NAMALWA (cell line): ENCODE measurements at places on chromosomes 3 and 15.

DNA sequence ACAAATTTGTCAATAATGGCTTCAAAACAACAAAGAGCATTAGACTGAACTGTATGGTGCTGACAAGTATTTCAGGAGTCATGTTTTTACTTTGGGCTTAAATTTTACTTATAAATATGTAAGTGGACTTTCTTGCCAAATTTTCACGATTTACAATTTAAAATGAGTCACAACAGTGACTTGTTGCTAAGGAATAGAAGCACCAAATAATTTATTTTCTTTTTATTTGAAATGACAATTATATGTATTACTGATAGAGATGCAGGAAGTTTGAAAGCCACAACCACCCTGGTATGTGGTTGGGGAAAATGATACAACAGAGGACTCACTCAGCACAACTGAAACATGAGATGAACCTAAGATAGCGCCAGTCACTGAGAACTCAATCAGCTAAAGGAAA is 90.3 kb downstream of the FMN1 start:
- DNase-seq: no peak

DNA sequence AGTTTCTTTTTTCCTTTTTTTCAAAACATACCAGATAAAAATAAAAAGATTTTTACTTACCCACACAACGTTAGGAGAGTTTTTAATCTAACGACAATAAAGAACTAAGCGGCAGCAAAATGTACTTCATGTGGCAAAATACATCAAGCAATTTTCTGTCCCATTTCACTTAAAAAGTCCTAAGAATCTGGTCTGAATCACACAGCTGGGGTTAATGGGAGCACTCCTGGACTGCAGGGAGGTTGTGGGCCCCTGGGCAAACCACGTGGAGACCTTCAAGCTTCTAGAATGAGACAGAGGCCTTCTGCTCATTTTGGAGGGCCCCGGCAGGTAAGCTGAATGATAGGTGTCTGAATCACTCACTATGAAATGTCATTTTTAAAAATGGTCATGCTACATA is 193.8 kb downstream of the RORA start:
- no peak for DNase-seq

DNA sequence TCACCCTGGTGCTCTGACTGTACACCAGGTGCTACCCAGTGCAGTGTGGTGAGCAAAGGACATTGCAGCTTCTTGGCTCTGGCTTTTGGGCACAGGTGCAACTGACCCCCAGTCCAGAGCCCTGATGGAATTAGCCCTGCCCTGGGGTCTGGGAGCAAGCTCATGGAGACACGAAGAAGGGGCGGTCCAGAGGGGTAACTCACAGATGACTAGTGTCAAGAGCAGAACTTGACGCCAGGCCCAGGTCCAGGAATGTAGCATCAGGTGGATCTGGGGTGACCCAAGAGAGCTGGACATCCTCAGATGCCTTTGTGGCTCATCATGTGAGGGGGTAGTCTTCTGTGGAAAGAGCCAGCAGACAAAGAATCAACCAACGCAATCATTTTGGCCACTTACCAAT is 88.9 kb downstream of the ASB7 start:
- no peak for DNase-seq

- peak; percentile 93 for DNase-seq
These were observed 7.4 kb upstream of the U2SURP start for GRCh38 chr3:142993958-142994442.

GRCh38 chr3:73144276-73144675 is 82.8 kb downstream of the EBLN2 start:
- DNase-seq: no peak

- DNase-seq: no peak
These were observed 3.1 kb downstream of the ATP10A start for GRCh38 chr15:25859838-25860645.

GRCh38 chr3:40302784-40303183 is 6.7 kb upstream of the EIF1B start:
- no peak for DNase-seq

DNA sequence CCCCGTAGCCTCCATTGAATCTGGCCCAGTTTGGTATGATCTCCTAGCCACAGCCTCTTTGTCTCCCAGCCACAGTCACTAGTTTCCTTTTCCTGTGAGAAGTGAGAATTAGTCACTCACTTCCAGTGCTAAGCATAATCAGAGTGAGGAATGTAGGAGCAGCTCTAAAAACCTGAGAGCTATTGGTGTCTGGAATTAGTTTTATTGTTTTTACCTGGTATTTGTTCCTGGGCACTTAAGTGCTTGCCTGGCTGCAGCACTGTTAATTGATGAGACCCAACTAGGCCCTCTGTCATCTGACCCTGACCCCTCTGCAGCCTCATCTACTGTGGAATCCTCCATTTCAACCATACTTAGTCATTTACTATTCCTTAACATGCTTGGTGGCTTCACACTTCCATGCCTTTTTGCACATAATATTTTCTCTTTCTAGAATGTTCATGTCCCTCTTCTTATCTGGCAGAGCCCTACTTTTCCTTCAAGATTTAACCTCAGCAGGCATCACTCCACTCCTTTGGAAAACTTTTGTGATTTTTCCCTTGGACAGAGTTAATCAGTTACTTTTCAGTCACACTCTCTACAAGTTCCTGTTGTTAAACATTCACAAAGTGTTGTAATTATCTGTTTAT is 48.8 kb downstream of the PDE8A start:
- no peak for DNase-seq

DNA sequence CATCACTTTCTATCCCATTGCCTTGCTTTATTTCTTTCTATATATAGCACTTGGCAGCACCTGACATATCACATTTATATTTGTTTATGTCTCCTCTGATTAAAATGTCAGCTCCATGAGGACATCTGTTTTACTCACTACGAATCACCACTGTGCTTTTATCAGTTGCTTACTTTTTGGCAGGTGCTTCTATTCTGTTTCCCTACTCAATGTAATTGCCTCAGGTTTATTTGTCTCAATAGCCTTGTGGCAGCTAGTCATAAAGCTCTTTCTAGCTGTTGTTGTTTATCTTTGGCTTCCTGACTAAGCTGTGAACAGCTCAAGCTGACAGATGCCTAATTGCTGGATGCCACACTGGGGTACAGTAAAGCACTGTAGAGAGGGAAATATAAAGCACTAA is 85.5 kb downstream of the VPS13C start:
- no peak for DNase-seq

GRCh38 chr15:73996939-73997338 is 2.4 kb downstream of the PML start:
- peak; percentile 78 for DNase-seq

DNA sequence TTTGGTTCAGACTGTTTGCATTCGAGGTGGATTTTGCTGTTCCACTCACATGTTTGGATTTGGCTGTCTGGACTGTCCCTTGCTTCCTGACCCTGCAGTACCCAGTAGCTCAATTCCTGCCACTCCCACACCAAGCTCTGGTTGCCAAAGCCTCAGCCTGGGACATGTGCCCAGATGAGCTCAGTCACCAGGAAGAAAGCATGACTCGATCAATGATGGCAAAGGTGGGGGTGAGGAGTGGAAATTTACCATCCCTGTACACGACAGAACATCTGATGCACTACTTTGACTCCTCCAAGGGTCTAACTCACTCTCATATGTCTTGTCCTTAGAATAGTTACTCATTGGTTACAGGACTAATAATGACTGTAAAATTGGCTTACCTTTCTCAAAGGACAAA is 45.2 kb downstream of the ZNF385D start:
- no peak for DNase-seq

GRCh38 chr3:24829629-24830229 is 335.1 kb upstream of the THRB start:
- no peak for DNase-seq

- DNase-seq: no peak
These were observed 29.7 kb downstream of the USP13 start for GRCh38 chr3:179682426-179683080.

GRCh38 chr15:35783203-35783602 is 237.2 kb upstream of the DPH6 start:
- no peak for DNase-seq

DNA sequence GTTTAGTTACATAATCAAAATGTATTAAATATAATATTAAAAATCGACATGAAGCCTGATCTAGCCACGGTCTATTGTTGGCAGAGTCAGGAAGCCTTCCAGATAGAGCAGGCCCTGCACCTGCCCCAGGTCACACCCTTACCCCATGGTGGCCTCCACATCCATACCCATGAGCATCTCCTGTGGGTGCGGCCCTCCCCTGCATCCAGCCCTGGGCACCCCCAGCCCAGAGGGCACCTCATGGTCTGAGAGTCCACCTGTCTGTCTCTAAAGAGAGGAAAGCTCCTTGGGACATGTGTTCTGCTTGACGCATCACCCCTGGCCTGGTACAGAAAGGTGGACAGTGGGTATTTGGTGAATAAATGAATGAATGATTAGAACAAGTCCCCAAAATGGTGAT is 37.2 kb upstream of the CSPG4 start:
- no peak for DNase-seq

GRCh38 chr3:153343988-153344782 is 182.2 kb downstream of the RAP2B start:
- DNase-seq: no peak

GRCh38 chr3:71949442-71949841 is 164.5 kb upstream of the PROK2 start:
- DNase-seq: no peak

- DNase-seq: no peak
These were observed 457.4 kb upstream of the PROK2 start for GRCh38 chr3:72242326-72242725.
